ENCODE measurements at places on chromosomes 7 and 10. TPM values are rescaled to one million over a fixed set of nuclear protein-coding genes. Genes with fewer than 3 reads are reported as not detected.

GRCh38 chr10:7720478-7720877 is 17.4 kb downstream of the ITIH2 start:
- DNase-seq: no peak

The DNAAF5 gene
- 20.5 TPM for total RNA-seq

GRCh38 chr7:23373151-23374004 is 74.2 kb downstream of the MALSU1 start:
- DNase-seq: no peak

The NSUN6 gene
- total RNA-seq: 8.6 TPM

DNA sequence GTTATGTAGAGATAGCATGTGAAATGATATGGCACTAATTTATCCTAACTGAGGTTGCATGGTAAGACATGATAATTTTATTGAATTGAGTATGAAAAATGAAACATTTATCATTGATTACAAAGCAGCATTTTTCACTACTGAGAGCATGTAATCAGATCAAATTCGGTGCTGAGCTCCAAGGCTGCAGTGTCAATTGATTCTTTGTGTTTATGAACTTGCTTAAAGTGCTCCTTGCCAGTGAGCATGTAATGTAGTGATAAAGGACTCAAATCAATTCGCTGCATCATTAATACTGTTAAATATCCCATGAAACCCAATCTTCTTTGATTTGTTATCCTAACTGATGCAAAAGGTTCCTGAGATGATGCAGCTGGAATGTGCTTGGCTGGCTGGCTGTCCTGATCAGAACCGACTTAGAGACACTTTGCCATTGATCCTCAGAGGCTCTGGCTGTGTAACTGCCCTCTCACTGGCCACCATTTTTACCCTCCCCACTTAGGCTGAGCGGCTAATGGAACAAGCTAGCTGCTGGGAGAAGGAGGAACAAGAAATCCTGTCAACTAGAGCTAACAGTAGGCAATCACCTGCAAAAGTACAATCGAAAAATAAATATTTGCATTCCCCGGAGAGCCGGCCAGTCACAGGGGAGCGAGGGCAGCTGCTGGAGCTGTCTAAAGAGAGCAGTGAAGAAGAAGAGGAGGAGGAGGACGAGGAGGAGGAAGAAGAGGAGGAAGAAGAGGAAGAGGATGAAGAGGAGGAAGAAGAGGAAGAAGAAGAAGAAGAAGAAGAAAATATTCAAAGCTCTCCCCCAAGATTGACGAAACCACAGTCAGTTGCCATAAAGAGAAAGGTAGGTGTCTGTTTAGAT is 89.8 kb upstream of the SAMD8 start:
- peak; percentile 30 for DNase-seq

- no peak for DNase-seq
Observed at GRCh38 chr7:149140831-149141230, 6.4 kb upstream of the ZNF398 start.

DNA sequence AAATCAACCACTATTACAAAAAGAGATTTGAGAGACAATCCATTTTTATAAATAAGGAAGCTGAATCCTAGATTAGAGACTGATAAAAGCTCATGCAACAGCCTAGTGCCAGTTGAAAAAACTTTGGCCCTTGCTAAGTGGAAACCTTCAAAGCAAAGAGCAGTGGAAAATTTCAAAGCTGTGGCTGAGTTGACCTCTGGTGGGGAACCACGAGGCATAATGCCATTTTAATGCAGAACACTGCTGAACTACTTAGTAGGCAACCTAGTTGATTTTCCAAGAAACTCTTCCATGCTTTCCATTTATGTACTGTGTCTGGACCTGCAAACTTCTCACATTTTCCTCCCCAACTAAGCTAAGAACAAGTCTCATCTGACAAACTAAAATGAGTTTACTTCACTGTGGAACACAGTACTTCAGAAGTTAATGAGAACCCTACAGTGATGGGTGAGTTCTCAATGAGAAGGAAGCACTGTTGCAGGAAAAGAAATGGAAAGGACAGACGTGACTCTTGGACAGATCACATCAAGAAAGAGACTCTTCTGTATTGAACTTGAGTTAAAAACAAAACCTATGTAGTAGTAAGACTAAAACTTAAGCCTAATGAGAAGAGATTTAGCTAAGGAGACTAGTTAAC is 19.5 kb downstream of the FZD9 start:
- no peak for DNase-seq

DNA sequence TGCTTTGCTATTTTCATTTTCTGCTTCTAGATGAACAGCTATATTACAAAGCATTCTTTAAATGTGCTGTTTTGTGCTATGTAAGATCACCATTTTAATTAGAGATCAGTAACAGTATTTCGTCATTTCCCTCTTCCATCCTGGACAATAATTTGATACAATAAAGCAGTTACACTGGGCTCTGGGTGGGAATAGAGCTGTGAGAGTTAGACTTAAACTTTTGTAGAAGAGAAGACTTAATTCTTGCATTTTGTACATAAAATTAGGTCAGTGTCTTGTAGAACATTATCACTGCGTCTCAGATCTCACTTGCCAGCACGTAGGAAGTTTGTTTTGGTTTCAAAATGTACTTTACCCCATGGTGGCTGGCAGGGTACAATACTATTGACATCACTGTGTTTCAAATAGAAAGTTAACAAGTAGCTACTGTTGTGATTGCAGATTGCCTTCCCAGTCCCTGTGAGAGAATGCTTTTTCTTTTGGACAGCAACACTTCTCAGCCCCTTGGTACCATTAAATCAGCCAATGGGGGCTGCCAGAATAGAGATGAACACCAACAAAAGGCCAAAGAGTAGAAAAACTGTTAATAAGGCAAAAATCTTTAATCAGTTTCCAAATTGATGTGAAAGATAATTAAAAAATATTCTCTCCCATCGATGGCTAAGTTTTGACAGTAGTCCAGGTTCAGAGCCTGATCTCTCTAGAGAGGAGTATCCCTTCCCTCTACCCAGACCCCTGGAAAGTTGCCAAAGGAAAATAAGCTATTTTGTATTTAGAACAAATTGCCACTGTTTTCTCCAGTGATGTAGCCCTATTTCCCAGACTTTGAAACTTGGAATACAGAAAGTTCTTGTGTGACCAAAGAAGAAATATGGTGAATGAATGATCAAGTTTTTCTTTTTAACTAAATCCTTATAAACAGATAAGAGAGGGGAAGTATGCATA is 35.1 kb downstream of the SMNDC1 start:
- peak; percentile 17 for DNase-seq

GRCh38 chr10:73916761-73917470 is 6.0 kb downstream of the PLAU start:
- peak; percentile 30 for DNase-seq

- DNase-seq: no peak
Observed at GRCh38 chr7:142927085-142927745, 6.3 kb downstream of the TRPV5 start.

The TRIM56 gene
- total RNA-seq: 30.6 TPM

The ANKRD30A gene
- not detected for total RNA-seq
